ENCODE measurements at places on chromosomes 11 and 22. TPM values are rescaled to one million over a fixed set of nuclear protein-coding genes. Genes with fewer than 3 reads are reported as not detected.

Gene ANKK1
- total RNA-seq: 0.17 TPM

Gene ATG2A
- 24.9 TPM for total RNA-seq

Gene FAT3
- 6.5 TPM for total RNA-seq

Gene MYO7A
- 9.1 TPM for total RNA-seq

Gene ANO5
- 13.4 TPM for total RNA-seq

Gene ALX4
- under 0.01 TPM for total RNA-seq

Gene TEX54
- total RNA-seq: not detected

Gene PRG3
- not detected for total RNA-seq

DNA sequence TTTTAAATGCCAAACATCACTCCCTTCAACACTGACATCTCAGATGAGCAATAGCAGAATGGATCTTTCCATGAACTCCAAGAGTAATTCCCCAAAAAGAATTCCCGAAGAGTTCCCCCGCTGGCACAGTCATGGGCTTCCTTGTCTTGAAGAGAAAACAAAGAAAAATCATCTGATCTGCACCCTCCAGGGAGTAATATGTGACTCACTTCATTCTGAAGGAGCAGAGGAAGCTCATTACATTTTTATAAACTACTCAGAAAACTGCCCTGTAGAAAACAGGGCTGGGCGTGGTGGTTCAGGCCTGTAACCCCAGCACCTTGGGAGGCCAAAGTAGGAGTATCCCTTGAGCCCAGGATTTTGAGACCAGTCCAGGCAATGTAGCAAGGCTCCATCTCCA lies 35.7 kb downstream of the CELSR1 start:
- no peak for DNase-seq

- peak; percentile 97 for DNase-seq
Measured at GRCh38 chr11:19116971-19117759, at the start of gene ZDHHC13. Gene ZDHHC13, plus strand, starts transcription at chr11:19117168. Its CDS starts 82 bp downstream, at chr11:19117250.

DNA sequence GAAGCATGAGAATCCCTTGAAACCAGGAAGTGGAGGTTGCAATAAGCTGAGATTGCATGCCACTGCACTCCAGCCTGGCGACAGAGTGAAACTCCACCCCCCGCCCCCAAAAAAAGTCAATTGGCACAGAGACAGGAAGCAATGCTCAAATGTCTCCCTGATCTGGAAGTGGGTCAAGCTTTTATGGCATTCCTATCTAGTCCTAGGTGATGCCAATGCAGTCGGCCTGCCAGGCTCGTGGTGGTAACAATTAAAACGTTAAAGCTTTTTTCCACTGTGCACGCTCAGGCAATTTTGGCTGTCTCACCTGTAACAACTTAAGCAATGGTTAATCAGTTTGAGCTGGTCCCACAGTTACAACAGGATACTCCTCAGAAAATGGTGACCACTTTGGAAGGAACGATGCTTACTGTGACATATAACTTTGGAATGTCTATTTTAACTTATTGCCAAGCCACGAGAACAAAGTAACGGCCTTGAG lies 18.9 kb upstream of the PISD start:
- no peak for DNase-seq

GRCh38 chr11:91011503-91011902 lies 788.7 kb upstream of the CHORDC1 start:
- no peak for DNase-seq

- DNase-seq: no peak
Measured at GRCh38 chr11:19792510-19792909, 79.9 kb downstream of the NAV2 start.

DNA sequence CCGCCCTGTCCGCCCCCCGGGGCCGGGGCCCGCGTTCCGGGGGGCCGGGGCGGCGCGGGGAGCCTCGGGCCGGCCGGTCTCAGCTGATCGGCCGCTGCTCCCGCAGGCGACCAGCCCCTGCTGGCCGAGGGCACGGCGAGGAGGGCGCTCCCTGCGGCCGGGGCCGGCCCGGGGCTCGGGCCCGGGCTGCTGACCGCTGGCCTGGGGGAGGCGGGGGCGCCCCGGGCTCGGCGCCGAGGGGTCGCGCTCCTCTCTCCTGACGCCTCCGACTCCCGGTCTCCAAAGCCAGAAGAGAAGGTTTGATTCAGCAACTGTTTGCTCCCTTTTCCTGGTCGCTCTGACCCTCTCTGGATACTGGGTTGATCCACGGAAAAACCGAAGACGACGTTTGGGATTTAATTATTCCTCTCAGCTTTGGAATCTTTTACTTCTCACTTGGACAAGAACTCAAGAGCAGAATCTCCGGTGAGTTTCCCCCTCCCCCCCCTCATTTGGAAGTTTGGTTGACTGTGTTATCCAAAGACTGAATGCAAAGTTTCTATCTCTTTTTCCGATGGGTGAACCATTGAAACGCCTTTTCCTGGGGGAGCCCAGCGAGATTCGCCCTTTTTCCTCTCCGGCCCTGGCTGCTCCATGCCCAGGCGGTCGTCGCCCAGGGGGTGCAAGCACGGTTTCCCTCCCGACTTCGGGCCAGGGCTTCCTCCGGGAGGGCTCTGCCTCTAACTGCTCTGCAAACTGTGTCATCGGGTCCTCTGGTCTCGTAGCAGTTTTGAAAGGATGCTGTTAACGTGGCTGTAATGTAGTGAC lies 725 bp downstream of the KDM2A start:
- no peak for DNase-seq

DNA sequence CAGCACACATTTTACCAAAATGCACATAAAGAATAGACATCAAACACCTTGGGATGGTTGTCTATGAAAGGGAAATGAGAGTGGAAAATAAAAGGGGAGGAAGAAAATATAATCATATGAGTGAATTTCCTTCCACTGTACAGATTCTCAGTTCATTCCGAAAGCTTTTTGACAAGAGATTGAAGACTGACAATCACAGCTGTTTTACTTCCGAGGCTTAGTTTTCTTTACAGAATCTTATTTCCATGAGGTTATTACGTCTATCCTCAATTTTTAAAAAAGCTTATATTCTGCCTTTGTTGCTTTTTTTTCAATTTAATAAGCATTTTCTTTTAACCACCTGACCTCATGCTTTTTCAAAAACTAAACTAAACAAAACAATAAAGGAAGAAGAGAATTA lies 12.8 kb upstream of the NNMT start:
- no peak for DNase-seq

DNA sequence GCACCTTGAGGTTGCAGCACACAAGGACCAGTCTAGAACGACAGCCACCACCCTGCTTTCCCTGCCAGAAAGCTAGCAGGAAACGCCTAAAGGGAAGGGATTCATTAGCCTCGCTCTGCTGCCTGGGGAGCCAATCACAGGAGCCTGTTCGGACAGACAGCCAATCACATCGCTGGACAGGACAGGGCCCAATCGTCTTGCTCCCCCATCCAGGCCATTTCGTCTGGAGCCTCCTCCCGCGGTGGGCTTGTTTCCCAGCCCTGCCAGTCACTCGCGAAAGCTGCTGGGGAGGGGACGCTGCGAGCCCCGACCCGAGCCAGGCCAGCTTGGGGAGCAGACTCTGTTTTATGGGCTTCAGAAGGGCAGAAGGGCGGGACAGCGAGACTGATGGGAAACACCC lies 79.8 kb upstream of the NCAM1 start:
- no peak for DNase-seq

DNA sequence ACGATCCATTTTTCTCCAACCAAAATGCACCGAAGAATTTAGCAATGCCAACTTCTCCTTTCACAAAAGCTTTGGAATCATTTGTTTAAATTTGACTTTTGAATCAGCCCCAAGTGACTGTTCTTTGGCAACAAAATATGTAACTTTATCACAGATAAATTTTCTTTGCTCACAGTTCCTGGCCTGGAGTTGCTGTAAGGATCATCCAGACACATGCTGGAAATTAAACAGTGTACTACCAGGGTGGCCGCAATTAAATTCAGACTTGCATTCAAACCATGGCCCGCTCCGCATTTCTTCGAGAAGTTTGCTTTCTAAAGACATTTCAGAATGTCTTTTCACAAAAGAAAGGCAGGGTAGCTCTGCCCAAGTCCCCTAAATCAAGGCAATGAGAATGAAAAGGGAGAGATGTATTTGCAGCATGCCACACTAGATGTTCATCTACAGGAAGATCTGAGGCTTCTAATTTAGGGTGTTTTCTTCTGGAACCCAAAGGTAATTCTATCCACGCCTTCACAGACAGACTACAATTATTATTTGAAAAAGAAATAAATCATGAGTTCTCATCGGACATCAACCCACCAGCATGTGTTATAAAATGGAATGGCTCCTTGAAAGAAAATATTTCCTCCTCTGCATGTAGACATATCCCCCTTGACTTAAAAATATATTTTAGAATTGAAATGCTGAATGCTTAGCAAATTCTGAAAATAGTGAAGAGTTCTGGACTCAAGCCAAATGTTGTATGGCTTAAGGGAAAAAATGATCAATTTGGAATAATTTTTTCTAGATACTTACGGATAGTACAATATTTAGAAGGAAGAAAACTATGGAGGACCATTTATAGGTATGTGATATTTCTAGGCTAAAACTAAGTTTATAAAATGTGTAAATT lies 189.7 kb upstream of the BLID start:
- no peak for DNase-seq

- no peak for DNase-seq
Measured at GRCh38 chr22:23849009-23850006, 8.4 kb upstream of the SLC2A11 start.

DNA sequence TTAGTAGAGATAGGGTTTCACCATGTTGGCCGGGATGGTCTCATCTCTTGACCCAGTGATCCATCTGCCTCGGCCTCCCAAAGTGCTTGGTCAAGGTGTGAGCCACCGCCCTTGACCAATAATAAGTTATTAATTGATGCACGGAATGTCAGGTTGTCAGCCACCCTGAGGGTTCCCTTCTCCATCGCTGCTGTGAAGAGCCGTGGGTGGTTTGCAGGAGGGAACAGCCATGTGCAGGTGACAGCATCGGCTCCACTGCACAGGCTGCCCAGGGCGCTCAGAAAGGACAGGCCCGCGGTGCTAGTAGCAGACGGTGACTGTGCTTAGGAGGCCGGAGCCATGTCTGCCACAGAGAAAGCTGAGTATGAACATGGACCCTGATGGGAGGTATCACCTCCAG lies 814.0 kb downstream of the BRD1 start:
- peak; percentile 57 for DNase-seq

DNA sequence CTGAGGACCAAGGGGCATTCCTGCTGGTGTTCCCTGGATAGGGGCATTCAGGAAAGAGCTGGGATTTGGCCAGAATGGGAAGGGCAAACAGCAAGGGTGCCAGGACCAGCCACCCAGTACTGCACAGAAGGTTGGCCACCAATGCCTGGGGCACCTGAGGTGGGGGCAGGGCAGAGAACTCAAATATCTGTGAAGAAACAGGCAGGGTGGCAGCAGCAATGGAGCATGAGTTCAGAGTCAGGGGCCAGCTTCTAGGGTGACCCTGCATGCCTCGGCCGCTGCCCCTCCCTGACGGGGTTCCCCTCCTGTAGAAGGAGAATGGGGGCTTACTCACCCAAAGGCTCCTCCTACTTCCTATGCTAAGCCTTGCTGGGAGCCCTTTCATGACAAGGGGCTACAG lies 79.3 kb upstream of the SHANK2 start:
- no peak for DNase-seq

GRCh38 chr11:72353861-72354260 lies 80.5 kb downstream of the CLPB start:
- DNase-seq: no peak

- no peak for DNase-seq
Measured at GRCh38 chr11:45525393-45525792, 140.0 kb downstream of the CHST1 start.

DNA sequence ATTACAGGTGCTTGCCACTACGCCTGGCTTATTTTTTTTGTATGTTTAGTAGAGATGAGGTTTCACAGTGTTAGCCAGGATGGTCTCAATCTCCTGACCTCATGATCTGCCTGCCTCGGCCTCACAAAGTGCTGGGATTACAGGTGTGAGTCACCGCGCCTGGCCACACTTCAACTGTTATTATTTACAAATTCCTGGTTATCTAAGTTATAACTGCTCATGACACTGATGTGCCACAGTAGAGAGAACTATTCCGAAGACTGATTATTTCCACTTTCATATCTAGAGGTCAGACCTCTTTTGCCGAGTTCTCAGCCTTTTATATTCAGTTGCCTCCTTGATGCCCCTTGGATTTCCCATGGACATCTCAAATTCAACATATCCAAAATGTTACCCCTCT lies 3.9 kb upstream of the NUP160 start:
- no peak for DNase-seq

DNA sequence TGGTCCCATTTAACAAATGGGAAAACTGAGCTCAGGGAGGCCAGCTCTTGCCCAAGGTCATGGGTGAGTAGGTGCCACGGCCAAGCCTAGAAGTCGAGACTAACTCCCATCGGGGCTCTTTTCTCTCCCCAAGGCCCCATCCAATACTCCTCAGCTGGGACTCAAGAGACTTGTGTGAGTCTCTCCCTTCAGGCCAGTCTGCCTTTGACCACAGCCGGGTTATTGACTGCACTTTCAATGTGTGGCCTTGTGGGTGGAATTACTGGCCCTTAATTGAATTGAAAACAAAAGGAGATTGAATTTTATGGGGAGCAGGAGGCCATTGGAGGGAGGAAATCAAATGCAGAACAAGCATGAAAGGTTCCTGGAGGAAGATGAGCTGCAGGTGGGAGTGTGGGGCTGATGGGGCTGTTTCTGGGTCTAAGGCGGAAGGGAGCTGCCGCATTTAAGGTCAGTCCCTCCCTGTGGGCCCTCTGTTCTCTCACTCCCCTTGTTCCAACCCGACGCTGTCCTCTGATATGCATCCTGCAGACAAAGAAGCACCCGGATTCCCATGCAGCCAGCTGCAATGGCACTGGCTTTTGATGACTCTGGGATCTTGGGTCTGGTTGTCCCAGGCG lies 552.8 kb downstream of the MIAT start:
- DNase-seq: no peak

DNA sequence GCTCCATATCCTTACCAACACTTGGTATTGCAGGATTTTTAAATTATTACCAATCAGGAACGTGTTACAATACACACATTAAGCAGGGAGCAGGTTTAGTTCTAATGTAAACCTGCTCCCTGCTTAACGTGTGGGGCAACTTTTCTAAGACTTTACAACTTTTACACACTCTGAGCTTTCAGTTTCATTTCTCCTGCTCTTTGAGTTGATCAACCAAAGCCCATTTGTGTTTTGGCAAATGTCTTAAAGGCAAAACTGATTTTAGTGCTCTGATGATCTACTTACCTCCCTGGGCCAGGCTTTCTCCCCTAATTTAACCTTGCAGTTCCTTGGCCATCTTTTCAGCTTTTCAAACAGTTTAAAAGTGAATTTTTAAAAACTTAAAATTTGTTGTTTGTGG lies 70.9 kb downstream of the ZBTB44 start:
- DNase-seq: no peak

- DNase-seq: no peak
Measured at GRCh38 chr11:16377746-16378145, 21.4 kb upstream of the SOX6 start.
